ENCODE measurements at places on chromosomes 4 and X.

- DNase-seq: no peak
These were observed 122.5 kb upstream of the DDIT4L start for GRCh38 chr4:100312615-100313350.

GRCh38 chr4:139582044-139582443, 26.0 kb upstream of the SETD7 start:
- DNase-seq: no peak

GRCh38 chr4:67052814-67053675, 492.3 kb downstream of the CENPC start:
- DNase-seq: no peak

DNA sequence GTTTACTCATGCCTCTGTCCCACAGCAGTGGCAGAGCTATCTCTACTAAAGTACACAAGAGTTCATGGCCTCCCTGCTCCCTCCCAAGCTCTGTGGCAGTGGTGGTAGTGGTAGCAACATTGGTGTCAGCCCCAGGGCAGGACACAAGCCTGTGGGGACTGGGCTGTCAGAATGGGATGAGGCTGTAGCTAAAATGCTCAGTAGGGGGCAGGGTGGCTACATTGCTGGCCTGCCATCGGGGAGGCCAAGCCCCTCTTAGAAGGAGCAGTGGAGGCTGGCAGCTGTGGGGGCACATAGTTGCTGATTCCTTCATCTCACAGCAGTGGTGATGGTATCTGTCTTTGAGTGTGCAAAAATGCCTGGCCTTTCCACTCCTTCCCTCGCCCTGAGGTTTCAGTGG, 461.7 kb downstream of the PCDH18 start:
- no peak for DNase-seq

DNA sequence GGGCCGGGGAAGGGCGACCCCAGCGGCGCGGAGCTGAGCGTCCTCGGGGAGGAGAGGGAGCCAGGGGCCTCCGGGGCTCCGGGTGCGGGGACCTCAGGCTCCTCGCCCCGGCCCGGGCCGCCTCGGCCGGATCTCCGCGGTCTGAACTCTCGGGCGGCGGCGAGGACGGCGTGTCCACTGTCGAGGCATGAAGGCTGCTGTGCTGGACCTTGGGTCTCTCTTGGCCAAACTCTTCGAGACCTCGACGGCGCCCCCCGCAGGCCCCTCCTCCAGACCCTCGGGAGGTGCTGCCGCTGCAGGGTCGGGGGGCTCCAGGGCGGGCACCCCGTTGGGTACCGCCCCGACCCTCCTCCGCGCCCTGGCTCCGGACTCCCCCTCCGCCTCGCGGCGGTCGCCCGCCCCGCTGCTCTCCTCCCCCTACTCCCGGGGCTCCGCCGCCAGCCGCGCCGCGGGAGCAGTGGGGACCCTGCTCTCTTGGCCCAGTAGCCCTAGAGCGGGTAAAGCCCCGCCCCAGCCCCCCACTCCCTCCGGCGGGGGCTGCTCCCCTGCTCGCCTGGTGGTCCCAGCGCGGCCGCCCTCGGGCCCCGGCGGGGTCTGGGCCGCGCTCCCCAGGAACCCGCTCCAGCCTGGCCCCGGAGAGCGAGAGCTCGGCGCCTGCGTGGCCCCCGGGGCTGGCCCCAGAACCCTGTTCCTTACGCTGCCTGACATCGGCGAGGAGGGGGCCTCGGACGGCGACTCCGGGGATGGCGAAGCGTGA, 564 bp downstream of the FAM149A start:
- DNase-seq: no peak

DNA sequence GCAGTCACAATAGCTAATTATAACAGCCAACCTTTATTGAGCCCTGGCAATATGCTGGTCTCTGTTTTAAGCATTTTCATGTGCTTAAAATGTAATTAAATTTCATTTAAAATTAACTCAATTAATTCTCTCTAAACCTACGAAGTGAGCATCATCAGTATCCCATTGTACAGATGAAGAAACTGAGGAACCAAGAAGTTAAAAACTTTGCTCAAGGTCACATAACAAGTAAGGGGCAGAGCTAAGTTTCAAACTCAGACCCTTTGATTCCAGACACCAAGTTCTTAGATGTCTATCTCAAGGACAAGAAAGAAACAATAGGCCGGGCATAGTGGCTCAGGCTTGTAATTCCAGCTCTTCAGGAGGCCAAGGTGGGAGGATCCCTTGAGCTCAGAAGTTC, 55.9 kb upstream of the NFKB1 start:
- no peak for DNase-seq

DNA sequence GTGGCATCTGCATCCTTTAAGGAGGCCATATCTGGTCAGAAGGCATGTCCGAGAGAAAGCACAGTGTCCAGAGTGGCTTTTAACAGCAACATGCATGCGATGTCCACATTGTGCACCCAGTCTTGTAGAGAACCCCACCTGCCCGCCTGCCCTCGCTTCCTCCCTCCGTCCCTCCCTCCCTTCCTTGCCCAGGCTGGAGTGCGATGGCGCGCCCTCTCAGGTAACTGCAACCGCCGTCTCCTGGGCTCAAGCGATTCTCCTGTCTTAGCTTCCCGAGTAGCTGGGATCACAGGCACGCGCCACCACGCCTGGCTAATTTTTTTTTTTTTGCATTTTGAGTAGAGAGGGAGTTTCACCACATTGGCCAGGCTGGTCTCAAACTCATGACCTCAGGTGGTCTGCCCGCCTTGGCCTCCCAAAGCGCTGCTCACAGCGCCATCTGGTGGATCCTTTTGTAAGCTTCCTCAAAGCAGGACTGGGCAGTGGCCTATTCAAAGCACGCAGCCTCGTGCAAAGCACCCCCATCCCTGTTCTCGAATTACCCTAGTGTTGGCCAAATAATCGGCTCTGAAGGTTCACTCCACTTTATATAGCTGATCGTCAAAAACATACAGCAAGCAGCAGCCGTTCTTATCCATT, 15.0 kb downstream of the BRCC3 start:
- peak; percentile 10 for DNase-seq
